ENCODE measurements at places on chromosomes 1 and 21. TPM values are rescaled to one million over a fixed set of nuclear protein-coding genes. Genes with fewer than 3 reads are reported as not detected.

Gene KCNT2
- total RNA-seq, result 2.3 TPM

Gene LDLRAD2
- under 0.01 TPM for total RNA-seq

Gene SNAP47
- 45.9 TPM for total RNA-seq

Gene KIF17
- total RNA-seq, result 1.9 TPM

Gene PIK3R3
- total RNA-seq, result 2.0 TPM

Gene SHISA4
- 35.5 TPM for total RNA-seq

Gene RABGGTB
- 58.8 TPM for total RNA-seq

Gene KRTAP22-2
- not detected for total RNA-seq

Gene TSNAX
- total RNA-seq, result 34.9 TPM

Gene OR6K3
- total RNA-seq, result not detected

Gene ATP1A4
- not detected for total RNA-seq

Gene HJV
- total RNA-seq, result not detected

Gene ALG14
- total RNA-seq, result 5.7 TPM
